Fibroblast of skin of abdomen (primary cell): ENCODE measurements at places on chromosomes 12 and 14.

DNA sequence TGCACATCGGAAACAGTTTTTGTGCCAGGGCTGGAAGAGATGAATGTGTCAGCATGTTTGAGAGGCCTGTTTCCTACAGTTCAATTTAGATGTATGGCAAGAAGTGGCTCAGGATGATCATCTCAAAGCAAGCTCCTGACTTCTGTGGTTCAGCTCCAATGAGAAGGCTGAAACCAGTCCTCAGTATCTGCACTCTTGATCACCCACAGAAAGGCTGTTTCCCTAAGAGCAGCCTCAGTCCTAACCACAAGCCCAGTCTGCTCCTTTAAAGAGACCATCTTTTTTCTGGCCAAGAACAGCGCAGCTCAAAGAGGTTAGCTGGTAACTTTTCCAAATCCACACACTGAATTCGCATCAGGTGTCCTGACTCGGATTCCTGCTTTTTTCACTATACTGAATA lies 19.2 kb downstream of the CSRP2 start:
- no peak for DNase-seq

DNA sequence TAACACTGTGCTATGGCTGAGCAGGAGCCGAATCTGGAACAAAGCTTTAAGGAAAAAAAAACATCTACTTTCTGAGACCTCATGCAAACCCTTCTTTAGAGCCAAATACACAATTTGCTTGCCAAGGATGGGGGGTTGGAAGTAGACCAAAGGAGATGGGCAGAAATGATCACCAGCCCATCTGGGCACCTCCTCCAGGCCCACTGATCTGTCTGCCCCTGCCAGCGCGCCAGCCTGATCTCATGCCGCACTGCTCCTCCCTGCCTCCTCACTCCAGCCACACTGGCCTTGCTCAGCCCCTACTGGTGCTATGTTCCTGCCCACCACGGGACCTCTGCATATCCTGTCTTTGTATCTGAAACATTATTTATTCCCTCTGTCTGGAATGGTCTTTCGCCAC lies 24.8 kb upstream of the RAB35 start:
- DNase-seq = no peak

DNA sequence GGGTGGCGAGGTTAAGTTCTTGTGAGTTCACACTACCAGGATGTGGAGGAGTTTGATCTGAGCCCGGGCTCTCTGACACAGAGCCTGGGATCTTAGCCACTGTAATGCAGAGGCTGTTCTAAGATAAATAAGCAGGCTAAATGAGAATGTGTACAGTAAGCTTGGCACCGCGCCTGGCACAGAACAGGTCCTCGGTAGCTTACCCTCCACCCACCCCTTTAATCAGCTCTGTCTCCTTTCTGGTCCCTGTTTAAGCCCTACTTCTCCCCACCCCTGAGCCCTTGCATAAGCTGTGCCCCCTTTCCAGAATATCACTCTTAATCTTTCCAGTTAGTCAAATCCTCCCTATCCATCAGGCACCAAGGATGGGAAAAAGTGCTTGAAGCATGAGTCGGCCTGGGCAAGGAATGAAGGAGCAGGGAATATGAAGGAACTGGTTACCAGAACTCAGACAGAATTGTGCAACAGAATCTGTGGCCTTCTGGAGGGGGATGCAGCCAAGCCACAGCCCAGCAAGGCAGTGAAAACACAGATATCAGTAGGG lies 32.8 kb upstream of the CMKLR1 start:
- DNase-seq = peak; percentile 79

GRCh38 chr12:4164559-4165558 lies 108.7 kb upstream of the CCND2 start:
- DNase-seq = peak; percentile 91

DNA sequence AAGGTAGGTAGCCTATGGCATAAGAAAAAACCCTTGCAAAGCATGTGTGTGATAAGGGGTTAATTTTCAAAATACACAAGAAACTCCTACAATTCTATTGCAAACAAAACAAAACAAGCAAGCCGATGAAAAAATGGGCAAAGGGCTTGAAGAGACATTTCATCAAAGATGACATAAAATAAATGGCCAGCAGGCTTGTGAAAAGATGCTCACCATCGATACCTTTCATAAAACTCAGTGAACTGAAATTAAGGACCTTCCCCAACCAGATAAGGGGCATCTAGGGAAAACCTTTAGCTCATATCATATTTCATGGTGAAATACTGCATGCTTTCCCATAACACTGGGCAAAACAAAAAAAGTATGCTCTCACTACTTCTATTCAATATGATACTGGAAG lies 131.2 kb downstream of the PPM1H start:
- DNase-seq = no peak

GRCh38 chr12:101885912-101886561 lies 8.7 kb downstream of the DRAM1 start:
- DNase-seq = no peak

DNA sequence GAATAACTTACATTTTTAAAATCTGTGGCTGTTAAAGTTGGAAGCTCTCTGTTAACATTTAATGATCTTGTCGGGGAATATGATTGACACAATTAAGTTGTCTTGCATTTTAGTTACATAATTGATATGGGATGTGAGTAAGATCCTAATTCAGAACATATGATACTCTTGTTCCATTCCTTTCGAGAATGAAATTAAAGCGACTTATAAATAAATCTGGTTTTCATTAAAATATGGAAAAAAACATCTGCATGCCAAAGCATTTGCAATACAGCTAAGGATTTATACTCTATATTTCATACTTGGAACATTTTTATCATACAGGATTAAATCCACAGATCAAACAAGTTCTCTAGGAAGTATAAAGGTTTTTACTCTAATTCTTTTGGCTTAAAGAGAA lies 52.0 kb downstream of the SLC38A6 start:
- DNase-seq = peak; percentile 70

DNA sequence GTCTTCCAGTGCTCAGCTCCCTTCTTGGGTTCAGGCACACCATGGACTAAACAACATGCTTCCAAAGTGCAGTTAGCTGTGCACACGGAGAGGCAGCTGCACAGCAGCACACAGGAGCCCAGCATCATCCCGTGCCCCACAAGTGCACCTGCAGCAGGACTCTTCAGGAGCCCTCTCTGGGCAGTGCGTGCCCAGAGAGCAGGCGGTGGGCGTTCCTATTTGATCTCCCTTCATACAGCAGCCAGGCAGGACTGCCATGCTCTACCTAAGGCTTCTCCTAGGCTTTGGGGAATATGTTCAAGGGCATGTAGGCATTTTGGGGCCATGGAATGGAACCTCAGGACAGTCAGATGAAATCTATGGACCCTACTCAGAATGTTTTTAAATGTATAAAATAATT lies 35.5 kb downstream of the ANO2 start:
- DNase-seq = no peak

GRCh38 chr14:21240417-21240816 lies 28.8 kb downstream of the HNRNPC start:
- DNase-seq = no peak
